ENCODE measurements at places on chromosomes 4 and X.

- DNase-seq: no peak
Observed at GRCh38 chr4:126960760-126961159, 672.0 kb upstream of the INTU start.

GRCh38 chrX:10506781-10507180, 113.6 kb downstream of the MID1 start:
- DNase-seq: no peak

DNA sequence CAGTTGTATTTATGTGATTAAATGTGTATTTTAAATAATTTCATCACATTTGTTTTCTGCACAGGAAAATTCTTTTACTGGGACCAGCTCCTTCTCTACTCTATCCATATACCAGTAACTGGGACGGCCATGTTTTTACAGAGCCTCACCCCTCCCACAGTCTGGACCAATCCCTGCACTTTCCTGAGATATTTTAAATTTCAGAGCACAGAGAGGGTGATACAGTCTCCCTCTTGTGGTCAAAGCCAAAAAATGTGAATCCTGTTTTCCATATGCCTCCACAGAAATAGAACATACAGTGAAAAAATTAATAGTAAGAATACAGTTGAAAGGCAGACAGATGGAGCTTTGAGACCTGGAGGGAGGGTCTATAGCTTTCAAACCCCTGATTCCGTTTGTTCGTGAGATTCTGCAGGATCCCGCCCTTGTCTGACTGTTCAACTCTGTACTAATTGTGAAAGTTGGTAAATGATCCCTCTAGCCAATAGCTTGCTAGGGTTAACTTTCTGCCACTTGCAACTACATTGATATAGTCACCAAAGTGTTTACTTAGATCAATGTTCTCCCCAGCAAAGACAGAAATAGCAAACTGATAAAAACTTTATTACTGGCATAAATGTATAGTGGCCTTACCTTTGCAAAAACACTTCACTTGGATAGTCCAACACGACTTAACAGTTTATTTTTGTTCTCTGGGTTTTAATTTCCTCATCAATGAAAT, 172.2 kb downstream of the PPARGC1A start:
- DNase-seq: no peak

DNA sequence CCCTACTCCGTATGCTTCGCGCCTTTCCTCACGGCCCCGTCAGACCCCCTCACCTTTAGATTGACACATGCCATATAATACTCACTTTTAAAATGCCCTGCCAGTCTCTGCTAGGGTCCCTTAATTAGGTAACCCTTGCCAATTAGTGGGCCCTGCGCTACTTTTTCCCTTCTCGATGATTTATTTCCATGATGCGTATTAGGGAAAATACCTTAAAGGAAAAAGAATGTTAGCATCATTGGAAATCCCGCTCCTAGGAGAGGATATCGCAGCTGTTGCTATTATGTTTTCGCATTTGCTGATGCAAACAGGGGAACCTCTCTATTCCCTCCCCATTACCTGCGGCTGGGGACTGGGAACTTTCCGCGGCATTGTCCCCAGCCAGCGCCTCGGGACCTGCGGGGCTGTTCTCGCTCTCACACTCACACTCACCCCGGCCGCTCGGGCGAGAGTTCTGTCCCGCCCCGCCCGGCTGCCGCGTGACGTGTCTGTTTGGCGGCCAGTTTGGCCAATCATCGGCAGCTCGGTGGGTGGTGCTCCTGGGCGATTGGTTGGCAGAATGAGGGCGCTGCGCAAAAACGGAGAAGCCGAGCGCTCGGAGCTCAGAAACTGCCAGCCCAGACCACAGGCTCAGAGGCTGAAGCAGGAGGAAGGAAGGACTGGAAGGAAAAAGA, at the start of gene PCDH10:
PCDH10 (plus strand) TSS at position 605 of the 674 bp plus-strand sequence. CDS start 847 bp downstream, outside the sequence.
- peak; percentile 96 for DNase-seq

- DNase-seq: no peak
Observed at GRCh38 chr4:173998471-173999144, 284.9 kb downstream of the FBXO8 start.

DNA sequence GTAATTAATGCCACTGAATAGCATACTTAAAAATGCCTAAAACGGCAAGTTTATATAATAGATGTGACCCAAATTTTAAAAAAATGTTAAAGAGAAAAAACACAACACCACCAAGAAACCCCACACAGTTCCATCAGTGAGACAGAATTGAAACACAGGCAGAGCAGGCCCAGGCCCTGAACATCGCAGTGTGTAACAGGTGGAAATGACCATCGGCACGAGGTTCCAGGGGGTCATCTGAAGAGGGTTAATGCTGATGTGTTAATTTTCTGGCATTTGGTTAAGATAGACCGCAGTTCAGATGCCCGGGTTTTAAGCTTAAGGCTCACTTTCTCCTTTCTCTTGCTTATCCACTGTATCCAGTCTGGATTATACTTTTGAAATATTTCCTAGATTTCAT, 66.8 kb downstream of the ANAPC4 start:
- DNase-seq: no peak

DNA sequence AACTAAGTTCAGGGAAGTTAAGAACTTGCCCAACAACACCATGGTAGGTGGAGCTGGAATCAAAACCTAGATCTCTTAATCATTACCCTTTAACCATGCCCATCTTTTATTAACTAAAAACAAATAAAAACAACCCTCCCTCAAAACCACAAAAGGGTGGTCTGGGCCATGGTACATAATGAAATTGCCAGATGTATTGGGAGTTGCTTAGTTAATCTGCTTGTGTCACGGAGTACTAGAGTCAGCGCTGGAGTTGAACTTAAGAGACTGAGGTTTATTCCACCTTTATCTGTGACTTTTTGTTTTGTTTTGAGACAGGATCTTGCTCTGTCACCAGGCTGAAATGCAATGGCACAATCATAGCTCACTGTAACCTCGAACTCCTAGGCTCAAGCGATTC, 13.3 kb downstream of the LRRC66 start:
- no peak for DNase-seq

DNA sequence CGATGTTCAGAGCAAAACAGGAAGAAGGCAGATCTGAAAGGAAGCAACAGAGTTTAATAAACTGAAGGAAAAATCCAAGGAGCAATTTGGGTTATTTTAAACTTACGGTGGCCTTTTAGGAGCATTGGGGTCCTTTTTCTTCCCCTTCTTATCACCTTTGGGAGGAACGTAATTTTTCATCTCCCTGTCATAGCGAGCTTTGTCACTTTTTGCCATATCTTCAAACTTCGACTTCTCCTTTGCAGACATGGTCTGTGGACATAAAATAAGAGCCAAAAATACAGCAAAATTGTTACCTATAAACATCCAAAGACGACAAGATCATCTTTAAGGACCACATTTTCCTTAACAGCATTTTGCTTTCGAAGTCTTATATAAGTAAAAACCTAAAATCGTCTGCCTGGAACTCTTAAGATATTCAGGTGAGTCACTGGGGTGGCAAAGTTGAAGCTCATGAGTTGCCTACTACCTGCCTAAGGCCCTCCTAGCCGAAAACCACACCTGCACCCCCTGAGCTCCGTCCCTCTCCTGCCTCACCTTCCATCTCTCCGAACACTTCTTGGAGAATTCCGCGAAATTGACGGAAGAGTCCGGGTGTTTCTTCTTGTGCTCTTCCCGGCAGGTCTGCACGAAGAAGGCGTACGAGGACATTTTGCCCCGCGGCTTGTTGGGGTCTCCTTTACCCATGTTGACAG, 1.0 kb downstream of the HMGB2 start:
- DNase-seq: no peak

DNA sequence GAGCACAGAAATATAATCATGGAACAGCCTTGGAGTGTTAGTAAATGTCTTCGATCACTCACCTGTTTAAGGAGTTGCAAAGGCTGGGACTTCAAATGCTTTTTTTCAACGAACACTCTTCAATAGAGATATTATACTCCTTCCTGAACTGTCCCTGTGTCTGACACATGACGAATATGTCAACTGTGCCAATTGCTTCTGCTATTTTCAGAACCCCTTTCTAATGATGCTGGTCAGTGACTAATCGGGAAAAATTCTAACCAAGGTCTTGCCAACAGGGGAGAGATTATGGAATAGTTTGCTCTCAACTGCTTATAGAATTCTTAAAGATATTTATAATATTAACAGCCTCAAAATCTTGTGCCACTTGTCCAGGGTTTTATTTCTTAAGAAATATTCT, 8.5 kb upstream of the KLHL34 start:
- DNase-seq: no peak

DNA sequence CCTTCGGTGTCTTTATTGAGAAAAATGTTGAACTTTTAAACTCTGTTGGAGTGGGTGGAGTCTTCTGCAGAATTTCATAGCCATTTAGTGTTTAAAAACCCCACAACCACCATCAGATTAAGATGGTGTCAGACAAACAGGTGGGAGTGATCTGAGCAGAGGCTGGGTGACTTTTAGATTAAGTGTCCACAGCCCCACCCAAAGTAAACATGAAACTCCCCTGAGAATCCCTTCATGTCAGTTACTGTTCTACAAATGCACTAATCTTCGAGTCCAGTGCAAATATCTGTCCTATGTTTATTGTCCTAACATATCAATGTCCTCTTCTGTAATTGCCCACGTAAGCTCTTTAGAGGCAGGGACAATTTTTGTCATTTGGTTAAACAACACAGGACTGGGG, 175.6 kb upstream of the RBPJ start:
- DNase-seq: no peak

DNA sequence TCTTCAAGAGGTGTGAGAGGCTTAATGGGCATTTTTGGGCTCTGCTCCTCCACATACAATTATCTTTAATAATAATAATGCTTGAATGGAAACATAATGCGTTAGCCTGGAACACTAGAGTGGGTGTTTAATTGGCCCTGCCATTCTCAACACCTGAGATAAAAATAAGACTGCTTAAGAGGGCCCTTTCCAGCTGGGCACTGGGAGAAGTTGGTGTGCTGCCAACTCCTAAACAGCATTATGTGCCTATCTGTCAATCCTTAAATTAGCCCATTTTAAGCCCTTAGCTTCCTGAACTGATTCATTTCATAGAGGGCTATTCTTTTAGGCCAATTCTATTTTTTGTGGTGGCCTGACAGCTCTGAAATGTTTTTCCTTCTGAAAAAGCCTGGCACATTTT, 211.1 kb upstream of the ZIC3 start:
- DNase-seq: no peak

DNA sequence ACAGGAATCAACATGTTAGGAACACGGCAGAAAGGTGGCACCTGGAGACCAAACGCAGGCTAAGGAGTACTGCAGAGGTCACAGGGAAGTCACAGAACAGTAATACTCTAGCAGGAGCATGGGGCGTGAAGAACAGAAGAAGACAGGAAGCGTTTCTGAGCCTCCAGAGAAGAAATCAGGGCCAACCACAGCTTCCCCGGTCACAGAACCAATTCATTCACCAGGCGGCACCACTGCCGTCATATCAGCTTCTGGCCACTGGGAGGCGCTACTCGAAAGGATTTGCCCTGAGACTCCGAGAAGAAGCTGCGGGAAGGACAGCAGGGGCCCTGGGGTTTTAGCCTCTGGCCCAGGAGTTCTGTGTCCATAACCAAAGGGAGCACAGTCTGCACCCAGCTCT, 78.0 kb upstream of the DRD5 start:
- DNase-seq: peak; percentile 71

DNA sequence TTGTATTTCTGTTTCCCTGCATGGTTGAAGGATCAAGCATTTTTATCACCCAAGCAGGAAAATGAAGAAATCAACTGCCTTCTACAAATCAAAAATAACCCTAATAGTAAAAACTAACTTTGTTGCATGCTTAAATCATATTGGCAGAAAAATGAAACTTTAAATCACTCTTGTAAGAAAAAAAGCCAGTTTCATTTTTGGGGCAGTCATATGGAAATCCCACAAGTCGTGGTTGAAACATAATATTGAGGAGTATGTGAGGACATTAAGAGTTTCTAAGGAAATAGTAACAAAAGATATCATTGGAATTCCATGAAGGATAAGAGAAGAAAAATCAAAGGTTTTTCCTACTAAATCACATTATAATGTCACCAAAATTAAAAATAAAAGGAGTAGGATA, 8.4 kb downstream of the TEC start:
- no peak for DNase-seq

DNA sequence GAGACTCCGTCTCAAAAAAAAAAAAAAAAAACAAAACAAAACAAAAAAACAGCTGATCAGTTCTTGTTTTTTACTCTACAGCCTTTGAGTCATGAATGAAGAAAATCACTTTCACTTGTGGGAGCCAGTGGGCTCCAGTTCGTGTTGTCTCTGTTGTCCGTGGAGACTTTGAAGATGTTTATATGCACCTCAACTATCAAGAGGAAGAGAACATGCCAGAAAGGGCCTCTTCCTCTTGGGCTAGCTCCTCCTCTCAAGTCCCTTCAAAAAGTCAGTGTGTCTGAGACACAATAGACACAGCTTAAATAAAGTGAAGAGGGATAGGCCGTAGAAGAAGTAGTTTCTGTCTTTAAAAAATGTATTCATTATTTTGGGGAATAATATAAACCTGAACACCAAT, 182.7 kb downstream of the KDR start:
- DNase-seq: no peak

GRCh38 chrX:1124531-1124930, 87.9 kb downstream of the CRLF2 start:
- no peak for DNase-seq

GRCh38 chr4:140163029-140163810, 9.2 kb upstream of the MAML3 start:
- DNase-seq: peak; percentile 43

DNA sequence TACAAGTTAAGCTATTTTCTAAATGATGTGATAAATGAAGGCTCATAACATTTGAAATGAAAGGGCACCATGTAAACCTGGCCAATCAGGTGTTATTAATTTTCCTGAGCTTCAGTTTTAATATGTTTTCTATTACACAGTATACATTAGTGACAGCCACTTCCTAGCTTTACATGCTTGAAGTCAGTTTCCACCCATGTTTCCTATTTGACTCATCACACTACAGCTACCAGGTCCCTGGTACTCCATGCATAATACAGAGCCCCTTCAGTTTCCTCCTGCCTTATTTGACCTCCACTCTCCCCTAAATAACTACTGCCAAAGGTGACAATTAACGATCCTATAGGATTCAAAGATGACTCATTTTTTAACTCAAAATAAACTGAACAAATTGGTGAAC, 18.3 kb downstream of the ZNF518B start:
- DNase-seq: no peak

- DNase-seq: no peak
Observed at GRCh38 chr4:169167957-169168858, 102.5 kb downstream of the SH3RF1 start.

All from neural progenitor cell (in vitro differentiated cells).